ENCODE measurements at places on chromosomes 2 and 18.

GRCh38 chr2:234121999-234122398 is 71.5 kb downstream of the SPP2 start:
- DNase-seq = no peak

- DNase-seq = peak; percentile 68
Measured at GRCh38 chr2:240452462-240453256, 17.2 kb downstream of the GPC1 start.

- no peak for DNase-seq
Measured at GRCh38 chr2:171266102-171266501, 105.4 kb upstream of the TLK1 start.

- no peak for DNase-seq
Measured at GRCh38 chr2:154193246-154193645, 321.5 kb downstream of the GALNT13 start.

DNA sequence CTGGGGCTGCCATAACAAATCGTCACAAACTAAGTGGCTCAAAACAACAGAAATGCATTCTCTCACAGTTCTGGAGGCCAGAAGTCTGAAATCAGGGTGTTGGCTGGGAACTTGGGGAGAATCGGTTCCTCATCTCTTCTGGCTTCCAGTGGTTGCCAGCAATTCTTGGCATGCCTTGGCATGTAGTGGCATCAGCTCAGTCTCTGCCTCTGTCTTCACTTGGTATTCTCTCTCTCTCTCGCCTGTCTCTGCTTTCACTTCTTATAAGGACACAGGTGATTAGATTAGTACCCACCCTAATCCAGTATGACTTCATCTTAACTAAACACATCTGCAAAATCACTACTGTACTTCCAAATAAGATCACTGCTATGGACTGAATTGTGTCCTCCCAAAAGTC is 695.4 kb upstream of the ID2 start:
- no peak for DNase-seq

DNA sequence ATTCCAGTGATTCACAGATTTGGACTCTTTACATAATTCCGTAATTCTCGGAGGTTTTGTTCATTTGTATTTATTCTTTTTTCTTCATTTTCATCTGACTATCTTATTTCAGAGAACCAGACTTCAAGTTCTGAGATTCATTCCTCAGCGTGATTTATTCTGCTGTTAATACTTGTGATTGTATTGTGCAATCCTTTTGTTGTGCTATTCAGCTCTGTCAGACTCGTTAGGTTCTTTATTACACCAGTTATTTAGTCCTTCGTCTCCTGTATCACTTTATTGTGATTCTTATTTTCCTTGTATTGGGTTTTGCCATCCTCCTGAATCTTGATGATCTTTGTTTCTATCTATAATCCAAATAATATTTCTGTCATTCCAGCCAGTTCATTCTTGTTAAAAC is 529.3 kb upstream of the LRRTM4 start:
- no peak for DNase-seq

DNA sequence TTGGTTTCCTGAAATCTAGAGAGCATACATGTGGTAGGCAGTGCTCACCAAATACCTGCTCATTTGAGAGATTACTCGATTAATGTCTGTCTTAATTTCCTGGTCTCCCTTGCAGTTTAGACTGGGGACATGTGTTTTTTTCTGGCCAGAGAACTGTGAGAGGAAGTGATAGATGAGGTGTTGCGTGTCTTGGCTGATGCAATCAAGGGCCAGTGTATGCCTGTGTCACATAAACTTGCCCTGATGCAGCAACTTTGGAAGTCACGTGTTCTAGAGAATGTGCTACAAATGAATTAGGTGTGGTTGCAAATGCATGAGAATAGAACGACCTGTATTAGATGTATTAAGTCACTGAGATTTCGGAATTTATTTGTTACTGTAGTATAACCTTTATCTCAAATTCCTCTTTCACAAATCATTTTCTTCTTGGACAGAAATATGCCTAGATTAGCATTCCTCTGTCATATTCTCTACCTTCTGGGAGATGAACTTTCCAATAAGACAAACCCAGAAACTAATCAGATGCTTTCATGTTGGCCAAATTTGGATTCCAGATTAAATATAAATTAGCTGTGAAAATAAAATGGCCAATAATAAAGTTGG is 9.9 kb upstream of the IL1A start:
- DNase-seq = no peak

- DNase-seq = no peak
Measured at GRCh38 chr2:185215497-185215896, 523.1 kb upstream of the FSIP2 start.

GRCh38 chr18:47571957-47572356 is 320.5 kb upstream of the SKOR2 start:
- DNase-seq = no peak

DNA sequence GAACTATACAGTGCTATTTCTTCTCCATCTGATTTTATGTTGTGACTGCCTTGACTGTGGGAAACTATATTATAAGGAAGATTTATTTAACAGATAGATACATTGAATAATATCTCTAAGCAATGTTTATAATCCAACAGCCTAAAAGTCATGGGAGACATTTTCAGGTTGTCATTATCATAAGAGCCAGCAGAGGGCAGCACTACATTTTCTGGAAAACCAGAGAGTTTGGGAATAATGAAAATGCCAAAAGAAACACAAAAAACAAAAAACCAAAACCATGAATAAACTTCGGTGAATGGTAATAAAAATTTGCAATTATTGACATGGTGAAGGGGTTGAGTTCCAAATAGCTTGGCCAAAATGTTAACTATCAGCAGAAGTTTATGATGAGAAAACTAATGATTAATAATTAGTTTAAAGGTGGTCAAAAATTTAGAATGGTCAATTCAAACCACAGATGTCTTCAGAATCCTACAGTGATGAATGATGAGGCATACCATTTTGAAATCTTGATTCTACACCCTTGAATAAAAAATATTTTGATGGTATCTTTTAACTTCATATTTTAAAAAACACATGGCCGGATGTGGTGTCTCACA is 4.7 kb downstream of the EEF1B2 start:
- peak; percentile 43 for DNase-seq

DNA sequence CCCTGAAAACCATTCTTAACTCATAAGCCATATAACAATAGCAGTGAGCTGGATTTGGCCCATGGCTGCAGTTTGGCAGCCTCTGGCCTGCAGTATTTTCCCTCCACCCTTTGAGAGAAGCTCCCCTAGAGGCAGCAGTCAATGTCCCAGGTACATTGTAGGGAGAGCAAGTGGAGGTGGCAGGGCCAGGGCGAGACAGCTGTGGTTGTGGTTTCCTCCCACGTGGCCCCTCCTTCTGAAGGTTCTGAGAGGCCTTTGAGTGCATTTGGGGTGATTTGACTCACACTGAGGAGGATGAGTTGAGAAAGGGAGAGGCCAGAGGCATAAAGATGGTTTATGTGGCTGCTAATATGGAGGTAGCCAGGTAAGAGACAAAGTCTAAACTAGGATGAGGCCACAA is 45.5 kb upstream of the LDAH start:
- no peak for DNase-seq

DNA sequence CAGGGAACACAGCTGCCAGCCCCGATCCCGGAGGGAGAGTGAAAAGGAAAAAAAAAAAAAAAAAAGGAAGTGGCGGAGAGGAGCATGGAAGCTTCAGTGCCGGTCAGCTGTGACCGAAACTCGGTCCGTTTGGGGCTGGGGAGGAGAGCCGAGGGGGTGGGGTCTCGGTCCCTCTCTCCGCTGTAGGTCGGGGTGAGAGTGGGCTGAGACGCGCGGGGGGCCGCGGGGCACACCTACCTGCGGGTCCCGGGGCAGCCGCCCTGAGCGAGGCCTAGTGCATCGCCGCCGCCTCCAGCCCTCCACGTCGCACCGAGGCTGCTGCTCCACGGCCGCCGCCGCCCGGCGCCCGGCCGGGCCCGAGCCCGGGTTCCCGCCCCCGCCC is 536 bp downstream of the VPS54 start:
- peak; percentile 53 for DNase-seq

GRCh38 chr18:75134611-75134975 is 74.3 kb downstream of the PTGR3 start:
- DNase-seq = no peak

- DNase-seq = no peak
Measured at GRCh38 chr2:68722712-68723111, 11.9 kb upstream of the ARHGAP25 start.

- no peak for DNase-seq
Measured at GRCh38 chr2:154813636-154814035, 115.1 kb downstream of the KCNJ3 start.

DNA sequence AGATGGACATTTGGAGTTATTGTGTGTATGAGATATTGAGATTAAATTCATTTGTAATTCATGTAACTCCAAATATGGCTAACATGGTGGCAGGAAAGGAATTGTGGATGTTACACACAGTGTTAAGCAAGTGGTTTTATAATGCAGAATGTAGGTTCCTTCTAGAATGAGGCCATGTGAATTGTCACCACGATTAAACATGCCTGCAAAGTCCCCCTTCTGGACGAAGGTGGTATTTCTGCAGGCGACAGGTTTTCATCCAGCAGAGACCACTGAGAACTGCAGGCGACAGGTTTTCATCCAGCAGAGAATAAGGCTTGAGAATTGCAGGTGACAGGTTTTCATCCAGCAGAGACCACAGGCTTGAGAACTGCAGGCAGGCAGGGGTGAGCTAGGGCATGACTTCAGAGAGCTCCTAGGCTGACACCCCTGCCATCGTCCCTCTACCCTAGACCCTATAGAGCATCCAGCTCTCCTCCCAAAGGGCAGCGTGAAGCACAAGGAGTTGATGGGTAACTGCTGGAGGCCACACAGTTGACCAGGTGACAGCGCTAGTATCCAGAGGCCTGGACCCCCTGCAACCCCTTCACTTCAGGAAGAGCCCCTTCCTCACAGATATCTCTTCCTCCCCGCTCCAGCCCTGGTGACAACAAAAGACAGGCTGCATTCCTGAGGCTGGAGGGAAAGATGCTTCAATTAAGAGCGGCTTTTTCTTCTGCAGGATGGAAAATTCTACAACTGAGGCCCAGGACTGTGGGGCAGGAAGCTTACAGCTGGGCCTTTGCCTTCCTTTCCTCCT is 175.8 kb downstream of the LOXHD1 start:
- DNase-seq = peak; percentile 47

GRCh38 chr2:61898810-61899209 is 6.7 kb upstream of the COMMD1 start:
- peak; percentile 6 for DNase-seq

- no peak for DNase-seq
Measured at GRCh38 chr2:134800341-134800740, 38.1 kb upstream of the ACMSD start.

- no peak for DNase-seq
Measured at GRCh38 chr2:157786663-157787363, 89.3 kb downstream of the ACVR1 start.

DNA sequence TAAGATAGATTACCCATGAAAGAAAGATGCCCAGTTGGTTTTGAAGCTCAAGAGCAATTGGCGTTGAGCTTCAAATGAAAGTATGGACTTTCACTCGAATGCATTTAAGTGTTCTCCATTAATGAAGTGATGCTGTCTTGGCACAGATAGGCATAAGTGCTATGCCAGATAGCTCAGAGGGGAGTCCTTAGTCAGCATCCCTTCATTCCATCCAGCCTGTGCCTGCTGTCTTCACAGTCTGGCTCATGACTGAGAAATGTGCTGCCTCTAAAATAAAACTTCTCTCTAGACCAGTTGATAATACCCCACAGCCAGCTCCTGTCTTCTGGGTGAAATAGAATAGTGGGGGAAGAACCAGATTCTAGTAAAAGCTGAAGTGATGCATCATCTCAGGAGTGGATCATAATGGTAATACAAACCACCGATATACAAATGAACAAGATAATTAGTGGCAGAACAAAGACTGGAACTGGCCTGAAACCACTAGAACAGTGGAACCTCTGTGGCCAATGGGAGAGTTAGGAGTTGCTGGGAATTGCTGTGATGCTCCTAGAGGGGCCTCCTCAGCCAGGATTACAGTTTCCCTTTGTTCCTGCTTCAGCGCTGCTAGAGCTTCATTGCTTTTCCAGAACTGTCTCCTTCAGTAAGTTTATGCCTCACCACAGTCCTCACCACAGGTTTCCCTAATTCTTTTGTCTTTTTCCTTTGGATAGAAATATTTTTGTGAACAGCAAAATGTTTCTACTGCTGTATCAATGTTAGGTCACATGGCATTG is 359.3 kb downstream of the KIAA1328 start:
- DNase-seq = no peak

DNA sequence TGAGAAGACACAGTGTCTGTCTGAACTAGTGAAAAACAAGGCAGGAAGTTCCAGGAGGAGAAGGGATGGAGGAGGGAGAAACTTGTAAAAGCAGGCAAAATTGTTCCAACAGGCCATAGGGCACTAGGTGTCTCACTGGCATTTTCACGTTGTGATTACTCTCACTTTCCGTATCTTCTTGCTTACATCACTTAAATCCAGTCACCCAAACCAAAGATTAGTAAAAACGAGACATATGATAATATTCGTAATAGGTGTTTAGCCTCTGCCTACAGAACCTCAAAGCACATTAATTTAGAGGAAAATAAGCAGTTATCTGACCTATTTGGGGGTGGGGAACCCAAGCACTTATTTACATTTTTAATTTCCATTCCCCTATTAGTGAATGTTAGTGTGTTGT is 78.3 kb downstream of the POU3F3 start:
- DNase-seq = no peak

DNA sequence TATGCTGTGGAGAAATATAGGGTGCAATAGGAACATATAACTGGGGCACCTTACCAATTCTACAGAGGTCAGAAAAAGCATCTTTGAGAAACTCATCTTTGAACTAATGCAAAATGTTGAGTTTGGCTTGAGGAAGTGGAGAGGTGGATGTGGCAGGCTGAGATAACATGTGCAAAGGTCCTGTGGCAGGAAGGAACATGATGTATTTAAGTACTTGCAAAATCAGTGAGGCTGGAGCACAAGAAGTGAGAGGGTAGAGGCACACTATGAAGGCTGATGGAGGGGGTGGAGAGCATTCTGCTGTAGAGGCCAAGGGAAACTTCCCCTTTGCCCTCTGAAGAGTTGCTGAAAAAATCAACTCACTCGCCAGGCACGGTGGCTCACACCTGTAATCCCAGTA is 14.7 kb upstream of the RAB1A start:
- no peak for DNase-seq

Data from NCI-H345 (cell line).